ENCODE measurements at places on chromosomes 2 and 18.

- no peak for DNase-seq
Observed at GRCh38 chr2:113700186-113700841, 56.1 kb downstream of the SLC35F5 start.

DNA sequence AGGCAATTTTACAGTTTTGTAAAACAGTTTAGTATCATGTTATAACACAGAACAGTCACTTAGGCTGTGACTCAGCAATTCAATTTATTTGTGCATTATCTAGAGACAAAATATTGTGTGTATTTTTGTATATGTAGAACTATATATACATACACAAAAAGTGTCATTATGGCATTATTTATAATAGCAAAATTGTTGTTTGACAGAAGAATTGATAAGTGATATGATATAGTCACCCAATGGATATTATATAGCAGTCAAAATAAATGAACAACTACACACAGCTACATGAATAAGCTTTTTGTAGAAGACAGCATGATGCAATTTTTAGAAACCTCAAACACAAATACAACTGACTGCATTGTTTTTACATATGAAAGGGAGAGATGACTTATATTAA, 334.0 kb downstream of the TRIB2 start:
- peak; percentile 80 for DNase-seq

DNA sequence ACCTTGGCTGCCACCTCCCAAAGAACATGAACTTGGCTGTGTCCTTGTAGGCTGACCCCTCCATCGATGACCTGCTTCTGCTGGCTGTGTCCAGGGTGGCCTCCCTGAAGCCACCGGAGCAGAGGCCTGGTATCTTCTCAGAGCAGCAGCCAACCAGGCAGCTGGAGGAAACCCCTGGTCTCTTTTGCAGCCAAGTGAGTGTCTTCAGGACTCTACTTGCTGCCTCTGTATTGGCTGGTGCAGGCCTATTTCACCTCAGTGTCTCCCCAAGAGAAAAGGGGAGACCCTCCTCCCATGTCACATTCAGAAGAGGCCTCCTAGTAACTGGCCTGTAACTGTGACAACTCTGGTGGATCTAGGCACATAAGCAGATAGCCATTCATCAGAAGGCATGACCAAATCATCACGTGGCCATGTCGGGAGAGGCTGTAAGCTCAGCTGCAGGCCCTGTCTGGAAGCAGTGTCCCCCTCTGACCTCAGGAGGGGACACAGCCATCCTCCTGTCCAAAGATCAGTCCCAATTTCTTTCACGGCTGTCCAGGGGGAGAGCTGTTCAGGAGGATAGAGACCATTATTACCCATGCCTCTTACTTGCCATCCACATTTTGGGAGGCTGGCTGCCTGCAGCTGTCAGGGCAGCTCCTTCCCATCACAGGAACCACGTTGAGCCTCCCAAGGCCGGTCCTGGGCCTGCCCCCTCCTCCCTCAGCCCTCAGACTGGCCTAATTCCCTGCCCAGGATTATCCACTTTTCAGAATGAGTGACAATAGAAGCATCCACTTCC, 20.9 kb upstream of the ROCK2 start:
- no peak for DNase-seq

GRCh38 chr2:58063641-58064040, 17.0 kb downstream of the VRK2 start:
- peak; percentile 19 for DNase-seq

DNA sequence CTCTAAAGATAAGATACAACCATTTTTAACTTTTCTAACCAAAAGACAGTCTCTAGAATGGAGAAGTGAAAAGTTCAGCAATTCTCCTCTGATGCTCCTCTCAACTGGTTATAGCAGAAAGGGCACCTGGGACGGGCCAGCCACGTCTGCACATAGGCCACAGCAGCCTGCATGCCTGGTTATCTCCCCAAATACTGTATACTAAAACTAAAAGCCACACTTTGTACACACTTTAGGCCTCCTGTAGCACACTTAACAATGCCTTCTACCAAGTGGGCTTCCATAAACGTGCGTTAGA, 179.1 kb downstream of the ANKRD44 start:
- DNase-seq, result no peak

DNA sequence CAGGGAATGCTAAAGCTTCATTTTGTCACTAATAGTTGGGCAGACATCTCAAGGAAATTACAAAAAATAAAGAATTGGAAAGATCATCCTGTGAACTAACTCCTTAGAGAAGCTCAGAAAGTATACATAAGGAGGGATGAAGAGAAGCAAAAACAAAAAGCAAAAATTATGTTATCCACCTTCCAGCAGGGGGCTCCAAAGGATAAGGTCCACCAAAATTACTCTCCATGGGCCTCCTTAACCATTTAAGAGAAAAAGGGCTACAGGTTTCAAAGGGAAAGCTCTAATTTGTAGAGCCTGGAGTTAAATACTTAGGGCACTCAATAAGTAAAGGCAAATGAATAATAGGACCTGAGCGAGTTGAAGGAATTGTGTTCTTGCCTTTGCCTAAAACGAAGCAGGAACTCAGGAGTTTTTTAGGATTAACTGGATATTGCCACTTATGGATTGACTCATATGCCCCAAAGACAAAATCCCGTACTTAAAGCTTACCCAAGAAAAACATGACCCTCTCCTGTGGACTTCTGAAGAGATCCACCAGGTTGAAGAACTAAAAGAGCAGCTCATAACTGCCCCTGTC, 1167.9 kb downstream of the DSC3 start:
- DNase-seq, result peak; percentile 39

DNA sequence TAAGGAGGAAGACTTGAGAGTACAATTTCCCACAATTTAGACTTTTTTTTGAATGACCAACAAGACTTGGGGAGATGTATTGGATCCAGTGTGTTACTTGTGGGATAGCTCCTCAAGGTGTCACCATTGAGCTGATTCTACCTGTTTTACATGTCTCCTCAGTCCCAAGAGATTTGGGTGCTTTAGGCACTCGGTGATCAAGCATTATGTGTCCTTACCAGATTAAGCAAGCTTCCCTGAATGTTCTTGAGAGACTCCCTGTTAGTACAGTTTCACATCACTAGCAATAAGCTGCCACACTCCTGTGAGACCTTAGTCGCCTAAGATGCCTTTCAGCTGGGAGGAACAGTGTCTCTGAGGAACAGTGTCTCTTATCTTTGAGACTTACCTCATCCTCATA, 384.3 kb upstream of the SYT4 start:
- DNase-seq, result peak; percentile 71

GRCh38 chr18:13370995-13371625, 152.6 kb downstream of the LDLRAD4 start:
- no peak for DNase-seq

GRCh38 chr2:20015482-20016083, 3.1 kb upstream of the MATN3 start:
- DNase-seq, result peak; percentile 76

DNA sequence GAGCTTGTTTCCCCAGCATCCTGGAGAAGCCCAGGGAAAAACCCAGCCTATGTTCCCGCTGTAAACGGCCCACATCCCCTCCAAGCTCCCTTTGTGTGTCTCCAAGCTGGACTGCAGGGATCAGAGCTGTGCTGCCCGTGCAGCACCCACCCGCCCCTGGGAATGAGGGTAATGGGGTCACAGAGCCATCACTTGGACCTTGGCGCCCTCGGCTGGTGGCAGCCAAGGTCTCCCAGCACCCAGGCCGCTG, 670 bp upstream of the INPP5D start:
- DNase-seq, result no peak

DNA sequence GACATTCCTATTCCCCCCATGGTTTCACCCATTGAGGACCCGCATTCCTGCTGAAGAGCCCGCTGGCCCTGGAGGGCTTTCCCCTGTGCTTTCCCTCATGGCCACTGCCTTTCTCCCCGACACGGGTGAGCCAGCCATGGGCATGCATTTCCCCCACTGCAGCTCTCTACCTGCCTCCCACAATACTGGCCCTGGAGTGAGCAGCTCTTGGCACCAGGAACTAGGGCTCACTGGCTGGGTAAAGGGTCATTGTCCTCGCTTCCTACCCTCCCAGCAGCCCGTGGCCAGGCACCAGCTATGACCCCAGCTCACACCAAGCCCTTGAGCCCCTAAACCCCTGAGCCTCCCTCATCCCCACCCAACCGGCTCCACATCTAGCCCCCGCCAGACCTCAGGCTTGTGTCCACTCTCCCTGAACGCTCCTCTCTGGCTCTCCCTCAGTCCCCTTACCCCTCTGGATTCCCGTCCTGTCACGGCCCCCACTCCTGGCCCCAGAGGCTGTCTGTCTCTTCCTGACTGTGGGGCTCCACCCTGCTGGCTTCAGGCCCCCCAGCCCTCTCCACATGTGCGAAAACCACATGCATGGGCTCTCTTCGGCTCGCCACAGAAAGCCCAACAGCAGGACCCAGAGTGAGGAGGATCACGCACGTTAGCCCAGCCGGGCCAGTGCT, 199.8 kb downstream of the ZFP36L2 start:
- no peak for DNase-seq

DNA sequence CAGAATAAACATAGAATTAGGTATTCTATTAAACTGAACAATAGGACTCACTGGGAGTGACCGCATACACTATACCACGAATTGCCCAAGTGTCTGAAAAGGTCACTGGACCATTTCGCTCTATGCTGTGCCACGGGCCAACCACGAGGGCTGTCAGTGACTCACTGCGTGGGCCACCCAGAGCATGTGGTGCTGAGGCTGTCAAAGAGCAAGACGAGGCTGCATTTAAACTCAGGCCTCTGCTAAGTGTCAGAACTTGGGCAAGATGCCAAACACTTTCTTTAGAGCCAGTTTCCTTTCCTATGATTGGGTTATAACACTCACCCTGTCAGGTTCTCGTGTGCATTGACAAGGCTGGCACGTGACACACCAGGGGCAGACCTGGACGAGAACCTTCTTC, 97.5 kb downstream of the SH3YL1 start:
- no peak for DNase-seq

DNA sequence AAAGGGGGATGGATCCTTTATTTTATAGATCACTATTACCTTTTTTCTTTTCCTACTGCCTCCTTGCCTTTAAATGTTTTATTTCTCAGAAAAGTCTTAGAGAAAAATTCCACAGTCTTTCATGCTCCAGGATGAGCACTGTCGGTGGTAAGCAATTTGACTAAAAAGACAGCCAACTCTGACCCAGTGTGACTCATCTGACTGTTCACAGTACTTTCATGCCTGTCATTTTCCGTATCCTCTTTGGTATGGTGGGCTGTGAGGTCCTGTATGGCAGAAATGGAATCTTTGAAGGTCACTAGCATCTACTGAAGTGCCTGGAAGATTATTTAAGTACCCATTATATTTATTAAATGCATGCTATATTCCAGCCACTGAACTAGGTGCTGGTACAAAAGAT, 2.1 kb upstream of the RFTN2 start:
- DNase-seq, result peak; percentile 12

DNA sequence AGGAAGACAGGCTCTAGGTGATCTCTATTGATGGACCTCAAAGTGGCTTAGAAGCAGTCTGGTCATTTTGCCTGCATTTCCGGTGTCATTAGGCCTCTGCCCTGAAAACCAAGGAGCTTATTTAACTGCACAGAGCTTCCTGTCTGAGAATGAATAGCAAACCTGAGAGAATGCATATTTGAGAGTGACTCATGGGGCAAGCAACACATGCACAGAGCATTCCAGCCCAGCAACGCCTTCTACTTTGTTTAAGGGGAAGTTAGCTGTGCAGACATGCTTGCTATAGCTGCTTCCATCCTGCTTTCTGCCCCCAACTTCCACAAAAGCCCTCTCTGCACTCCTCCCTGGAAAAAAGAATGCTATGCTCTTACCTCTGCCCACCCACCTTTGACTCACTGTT, 232.8 kb downstream of the GRB14 start:
- peak; percentile 96 for DNase-seq

DNA sequence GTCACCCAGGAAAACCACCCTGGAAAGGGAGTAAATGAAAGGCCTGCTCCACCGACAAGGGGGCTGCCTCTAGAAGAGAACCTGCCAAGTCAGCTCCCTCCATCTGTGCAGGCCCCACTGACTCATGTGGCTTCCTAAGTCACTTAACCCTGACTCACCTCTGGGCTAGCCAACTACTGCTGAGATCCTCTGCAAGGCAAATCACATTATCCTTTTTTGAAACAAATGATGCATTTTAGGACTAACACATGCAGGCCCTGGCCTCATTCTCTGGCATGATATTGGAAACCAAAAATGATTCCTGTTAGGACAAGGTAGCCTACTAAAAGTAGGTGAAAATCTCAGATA, 474.6 kb downstream of the EPHA4 start:
- DNase-seq, result peak; percentile 62

DNA sequence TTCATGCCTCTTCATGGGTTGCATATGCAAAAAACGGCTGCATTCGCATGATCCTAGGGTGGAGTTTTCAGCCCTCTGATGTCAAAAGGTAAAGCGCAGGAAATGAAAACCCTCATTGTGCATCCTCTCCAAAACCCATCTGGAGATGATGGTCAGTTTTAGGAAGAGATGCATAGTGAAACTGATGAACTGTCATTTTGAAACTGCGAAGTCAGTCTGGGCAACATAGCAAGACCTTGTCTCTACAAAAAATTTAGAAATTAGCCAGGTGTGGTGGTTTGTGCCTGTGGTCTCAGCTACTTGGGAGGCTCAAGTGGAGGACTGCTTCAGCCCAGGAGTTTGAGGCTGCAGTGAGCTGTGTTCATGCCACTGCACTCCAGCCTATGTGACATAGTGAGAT, 2.5 kb upstream of the TTLL4 start:
- no peak for DNase-seq

DNA sequence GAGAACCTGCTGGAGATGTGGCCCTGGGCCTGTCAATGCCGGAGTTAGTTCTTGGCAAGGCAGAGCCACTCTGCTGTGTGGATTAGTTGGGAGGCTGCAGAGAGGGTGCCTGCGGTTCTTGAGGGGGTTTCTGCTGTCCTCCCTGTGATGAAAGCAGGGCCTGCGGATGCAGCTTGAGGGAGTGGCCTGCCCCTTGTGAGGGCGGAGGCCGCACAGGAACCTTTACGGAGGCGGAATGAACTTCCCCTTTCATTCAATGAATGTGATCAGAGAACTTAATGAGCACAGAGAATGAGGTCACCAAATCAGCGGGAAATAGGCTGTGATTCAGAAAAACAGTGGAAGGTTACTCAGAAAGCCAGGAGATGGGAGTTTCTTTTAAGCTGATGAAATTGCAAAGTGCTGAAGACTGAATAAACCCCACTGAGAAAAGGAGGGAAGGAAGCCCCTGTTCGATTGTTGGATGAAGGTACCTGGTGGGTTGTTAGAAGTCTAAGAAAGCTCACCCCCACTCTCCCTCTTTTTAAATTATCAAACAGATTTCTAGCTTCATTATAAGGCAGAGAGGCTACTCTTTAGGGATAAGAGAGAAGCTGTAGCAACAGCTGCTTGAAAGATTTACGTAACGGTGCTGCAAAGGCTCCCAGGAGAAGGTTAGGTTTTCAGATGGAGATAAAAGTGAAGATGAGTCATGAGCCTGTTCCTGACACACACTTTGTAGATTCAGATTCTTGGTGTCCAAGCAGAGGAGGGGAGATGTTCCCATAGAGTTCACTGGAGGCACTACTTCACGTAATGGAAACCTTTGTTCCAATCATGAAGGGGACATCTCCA, 47.4 kb downstream of the VWA3B start:
- peak; percentile 51 for DNase-seq

- no peak for DNase-seq
Observed at GRCh38 chr18:44545359-44545985, 135.2 kb upstream of the SETBP1 start.

Measured in fibroblast of lung (primary cell).